Subcutaneous adipose tissue (tissue), 4 donors: ENCODE measurements at places on chromosomes 11 and 22. TPM values are rescaled to one million over a fixed set of nuclear protein-coding genes. Genes with fewer than 3 reads are reported as not detected.

ILK gene
- total RNA-seq = 105 TPM

CYB5R2 gene
- 8.1 TPM for total RNA-seq

TTC12 gene
- total RNA-seq = 17.7 TPM

OR52I1 gene
- not detected for total RNA-seq

MUC2 gene
- total RNA-seq = not detected

RAG2 gene
- total RNA-seq = not detected

KCNK4 gene
- total RNA-seq = not detected

OR8D1 gene
- total RNA-seq = not detected

SERPING1 gene
- total RNA-seq = 599 TPM

ST14 gene
- total RNA-seq = 113 TPM
